ENCODE measurements at places on chromosomes 1 and 21.

- DNase-seq: no peak
Observed at GRCh38 chr1:186291271-186291670, 83.8 kb downstream of the TPR start.

DNA sequence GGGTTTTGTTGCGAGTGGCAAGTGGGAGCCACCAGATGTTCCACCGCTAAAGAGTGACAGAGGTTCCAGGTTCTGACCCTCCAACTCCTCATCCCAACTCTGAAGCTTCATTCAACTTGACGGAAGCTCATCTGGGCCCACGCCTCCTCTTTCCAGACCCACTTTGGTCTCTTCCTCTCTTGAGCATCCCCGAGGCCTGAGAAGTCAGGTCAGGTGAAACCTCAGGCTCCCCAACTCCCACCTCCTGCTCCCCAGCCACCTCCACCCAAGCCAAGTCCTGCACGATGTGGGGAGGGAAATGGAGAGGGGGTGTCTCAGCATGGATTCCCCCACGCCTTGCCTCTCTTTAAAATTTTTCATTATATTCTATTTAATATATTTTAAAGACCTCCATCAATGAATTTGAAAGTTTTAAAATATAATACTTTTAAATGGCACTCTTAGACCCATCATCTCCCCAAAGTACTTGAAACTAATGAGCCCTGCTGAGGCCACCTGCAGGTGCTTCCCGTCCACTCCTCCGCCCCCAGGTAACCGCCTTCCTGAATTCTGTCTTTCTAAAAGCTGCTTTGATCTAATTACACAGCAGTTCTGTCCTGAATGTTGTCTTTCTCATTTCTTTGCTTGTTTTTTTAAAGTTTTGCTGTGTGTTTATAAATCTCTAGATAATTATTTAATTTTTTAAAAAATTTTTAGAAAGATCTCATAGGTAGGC is 238.1 kb downstream of the KAZN start:
- DNase-seq: no peak

- no peak for DNase-seq
Observed at GRCh38 chr1:70616946-70617345, 205.9 kb downstream of the CTH start.

DNA sequence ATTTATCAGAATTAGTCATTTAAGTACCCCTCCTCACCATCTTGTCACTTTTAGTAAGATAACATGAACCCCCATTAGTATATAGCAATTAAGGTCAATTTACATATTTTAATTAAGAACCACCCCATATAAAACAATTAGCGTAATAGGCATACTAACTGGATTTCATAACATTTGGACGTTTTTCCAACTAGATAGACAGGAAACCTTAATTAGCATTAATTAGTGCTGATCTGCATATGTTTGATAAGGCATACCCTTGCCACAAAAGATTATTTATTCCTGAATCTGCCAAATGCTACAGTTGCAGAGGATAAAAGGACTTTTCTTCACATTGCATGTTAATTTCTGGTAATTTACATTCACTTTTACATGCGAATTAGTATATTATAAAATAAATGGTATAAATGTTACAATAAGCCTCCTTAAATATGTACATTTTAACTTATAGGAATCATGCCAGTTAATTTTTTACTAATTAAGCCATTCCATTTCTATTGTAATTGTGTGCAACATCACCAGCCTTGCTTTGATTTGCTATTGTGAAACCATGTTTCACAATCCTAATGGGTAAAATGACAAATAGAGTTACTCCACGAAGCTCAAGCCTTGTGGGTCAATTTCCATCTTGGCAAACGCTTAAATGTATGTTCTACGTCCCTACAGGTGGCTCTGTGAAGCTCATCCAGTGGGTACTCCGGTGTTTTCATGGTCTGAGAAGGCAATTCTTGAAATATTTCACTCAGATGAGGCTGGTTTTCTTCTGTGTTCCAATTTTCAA is 469.6 kb downstream of the DPYD start:
- DNase-seq: no peak

DNA sequence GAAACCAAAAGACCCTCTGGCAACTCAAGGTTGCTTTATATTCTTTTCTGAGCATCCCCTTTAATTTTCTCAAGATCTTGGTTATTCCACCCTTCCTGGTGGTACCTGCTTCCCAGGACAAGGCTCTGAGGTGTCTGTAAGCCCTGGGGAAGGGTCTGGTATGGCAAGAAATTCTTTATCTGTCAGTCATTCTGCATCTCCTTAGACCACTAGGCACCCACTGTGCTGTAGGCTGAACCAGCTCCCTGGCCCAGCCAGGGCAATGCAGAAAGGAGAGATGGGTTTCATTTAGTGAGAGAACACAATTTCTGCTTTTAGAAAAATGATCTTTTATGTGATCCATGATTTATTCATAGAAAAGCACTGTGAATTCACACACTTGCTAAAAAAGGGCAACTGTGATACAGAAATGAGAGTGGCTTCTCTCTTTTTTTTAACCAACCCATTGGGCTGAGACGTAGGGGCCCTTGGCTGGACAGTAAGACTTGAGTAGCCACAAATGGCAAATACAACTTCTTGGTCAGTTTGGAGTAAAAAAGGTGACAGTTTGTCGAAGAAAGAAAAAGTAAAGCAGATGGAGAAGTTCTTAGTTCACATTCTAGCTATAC is 4.1 kb downstream of the UROD start:
- DNase-seq: no peak

All from HepG2 (cell line).